ENCODE measurements at places on chromosomes 3 and 15.

DNA sequence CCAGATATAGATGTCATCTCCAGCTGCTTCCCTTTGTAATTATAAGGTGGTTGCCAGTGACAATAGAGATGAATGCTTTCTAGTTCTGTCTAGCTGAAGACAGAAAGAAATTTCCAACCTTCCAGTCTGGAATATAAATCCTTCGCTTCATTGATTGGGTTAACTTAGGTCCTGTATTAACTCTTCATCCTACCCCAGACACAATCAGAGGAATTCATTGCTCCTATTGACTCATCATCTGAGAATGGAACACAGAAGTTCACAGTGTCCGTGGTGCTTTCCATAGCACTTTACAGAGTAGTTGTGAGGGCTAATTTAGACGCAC, 241.4 kb downstream of the NFKBIZ start:
- peak; percentile 41 for DNase-seq

DNA sequence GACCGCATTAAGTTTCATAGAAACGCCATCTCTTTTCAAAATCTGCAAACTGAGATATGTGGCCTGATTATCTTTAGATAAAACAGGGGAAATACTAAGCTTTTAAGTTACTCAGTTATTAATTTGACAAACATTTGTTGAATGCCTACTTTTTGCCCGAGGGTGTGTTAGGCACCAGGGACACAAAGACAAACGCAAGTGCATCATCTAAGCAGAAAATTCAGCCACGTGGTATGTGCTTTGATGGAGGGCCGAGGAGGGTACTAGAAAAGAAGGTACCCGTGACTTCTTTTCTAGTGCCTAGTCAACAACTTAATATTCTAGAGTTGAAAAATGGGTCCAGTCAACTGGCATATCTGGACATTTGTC, 594.3 kb downstream of the MAGI1 start:
- no peak for DNase-seq

DNA sequence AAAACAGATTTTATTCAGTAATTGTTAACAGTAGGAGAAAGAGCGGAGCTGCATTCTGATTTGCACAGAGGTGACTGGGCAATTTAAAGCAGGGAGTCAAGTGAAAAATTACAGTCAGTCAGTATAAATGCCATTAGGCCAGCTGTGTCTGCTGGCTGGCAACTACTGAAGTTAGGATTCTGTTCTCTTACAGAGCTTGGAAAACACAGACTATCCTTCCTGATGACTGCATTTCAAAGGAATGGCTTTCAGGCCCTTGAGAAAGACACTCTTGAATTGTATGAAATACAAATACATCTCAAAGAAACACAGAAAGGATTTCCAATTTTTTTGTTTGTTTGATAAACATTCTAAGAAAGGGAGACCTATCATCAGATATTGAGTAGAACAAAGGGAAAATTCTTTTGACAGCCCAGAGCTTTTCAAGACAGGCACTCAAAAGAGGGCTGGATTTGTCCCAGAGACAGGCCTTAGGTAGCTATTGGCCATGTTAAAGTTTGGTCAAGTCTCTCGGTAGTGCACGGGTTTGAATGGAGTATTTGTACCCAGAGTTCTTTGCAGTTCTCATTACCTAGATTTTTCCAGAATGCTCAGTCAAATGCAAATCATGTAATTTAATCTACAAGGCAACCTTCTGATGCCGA, 551.2 kb upstream of the CCDC54 start:
- no peak for DNase-seq

DNA sequence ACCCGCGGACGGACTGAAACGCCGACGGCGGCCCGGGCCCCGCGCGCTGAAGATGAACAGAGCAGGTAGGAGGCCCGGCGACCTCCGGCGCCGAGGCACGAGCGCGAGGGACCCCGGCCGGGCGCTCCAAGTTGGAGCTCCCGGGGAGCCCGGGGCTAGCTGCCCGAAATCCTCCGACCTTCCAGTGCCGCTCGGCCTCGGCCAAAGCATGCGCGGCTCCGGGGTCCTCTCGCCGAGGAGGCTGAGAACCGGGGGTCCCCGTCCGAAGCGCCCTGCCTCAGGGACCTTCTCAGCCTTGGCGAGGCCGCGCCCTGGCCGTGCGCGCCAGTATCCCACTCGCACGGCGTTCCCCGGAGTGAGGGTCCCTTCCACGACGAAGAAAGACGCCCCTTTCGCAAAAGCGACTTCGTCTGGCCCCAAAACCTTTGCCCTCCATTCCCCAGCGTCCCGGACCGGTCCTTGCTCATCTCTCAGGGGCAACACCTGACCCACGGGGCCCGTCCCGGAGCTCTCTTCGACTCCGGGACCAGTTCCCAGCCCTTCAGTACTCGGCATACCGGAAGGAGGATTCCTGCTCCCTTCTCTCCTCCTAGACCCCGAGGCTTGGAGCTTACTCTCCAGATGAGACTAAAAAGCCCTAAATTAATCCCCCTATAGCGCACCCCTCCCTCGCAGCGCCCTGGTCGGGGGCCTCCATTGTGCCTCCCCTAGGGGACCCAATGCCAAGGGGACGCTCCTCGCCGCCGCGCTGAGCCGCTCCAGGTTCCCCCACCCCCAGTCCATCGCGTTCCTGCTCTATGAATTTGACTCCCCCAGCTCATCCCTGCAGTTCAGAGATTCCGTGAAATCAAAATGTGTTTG, 7.7 kb upstream of the FGD5 start:
- no peak for DNase-seq

DNA sequence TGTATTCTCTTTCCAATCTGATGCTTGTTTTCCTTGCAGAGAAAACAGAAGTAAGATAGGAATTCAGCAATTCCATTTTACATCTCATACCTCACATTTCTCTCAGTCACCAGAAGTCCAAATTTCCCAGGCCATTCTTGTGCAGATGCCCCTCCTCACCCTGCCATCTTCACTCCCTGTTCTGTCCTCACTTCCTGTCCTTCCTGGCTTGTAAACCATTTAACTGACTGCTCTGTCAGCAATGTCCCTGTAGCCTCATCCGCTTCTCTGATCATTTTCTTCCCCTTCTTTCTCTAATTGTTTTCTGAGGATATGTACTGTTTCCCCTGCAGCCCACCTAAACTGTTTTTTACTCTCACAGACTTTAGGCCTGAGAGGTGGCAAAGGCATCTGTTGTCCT, 40.3 kb downstream of the BLM start:
- no peak for DNase-seq

DNA sequence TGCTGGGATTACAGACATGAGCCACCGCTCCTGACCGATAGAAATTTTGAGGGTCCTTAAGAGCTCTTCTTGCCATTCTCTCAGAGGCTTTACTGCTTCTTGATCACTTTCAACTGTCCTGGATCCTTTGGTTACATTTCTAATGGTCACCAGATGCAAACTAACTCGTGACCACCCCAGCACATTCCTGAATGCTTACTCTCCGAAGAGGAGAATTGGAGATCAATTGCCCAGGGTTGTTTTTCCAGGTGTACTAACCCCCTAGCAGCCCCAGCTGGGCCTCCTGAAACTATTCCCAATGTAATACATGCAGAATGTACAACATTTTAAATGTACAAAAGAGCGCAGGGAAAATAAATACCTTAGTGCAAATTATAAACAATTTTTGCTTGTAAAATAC, 65.1 kb upstream of the TBL1XR1 start:
- DNase-seq: no peak

DNA sequence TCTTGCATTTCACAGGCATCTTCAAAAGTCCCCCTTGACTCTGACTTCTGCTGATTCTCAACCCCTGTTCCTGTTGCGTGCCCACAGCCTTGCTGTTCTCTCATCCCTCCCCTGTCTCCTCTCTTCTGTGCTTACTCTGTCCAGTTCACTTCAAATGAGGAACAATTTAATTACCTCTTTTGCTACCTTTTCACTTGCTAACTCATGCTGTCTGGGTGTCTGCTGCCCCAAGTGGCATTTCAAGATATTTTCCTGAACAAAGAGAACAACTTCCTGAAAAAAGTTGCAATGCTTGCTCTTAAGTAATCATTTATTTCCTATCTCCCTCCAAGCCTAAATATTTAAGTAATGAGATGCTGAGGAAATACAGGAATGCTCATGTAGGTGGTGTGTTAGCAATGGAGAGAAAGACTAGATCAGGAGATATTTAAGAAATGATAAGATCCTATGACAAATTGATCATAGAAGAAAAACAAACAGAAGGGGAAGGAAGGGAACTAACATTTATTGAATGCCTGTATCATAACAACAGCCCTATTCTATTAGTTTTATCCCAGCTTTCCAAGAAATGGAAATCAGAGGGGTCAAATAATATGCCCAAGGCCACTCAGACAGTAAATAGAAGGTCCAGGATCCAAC, 42.2 kb downstream of the SV2B start:
- DNase-seq: no peak

- no peak for DNase-seq
Observed at GRCh38 chr3:129315223-129315997, 36.7 kb downstream of the HMCES start.

- no peak for DNase-seq
Observed at GRCh38 chr3:9800529-9800928, 7.6 kb downstream of the ARPC4 start.

DNA sequence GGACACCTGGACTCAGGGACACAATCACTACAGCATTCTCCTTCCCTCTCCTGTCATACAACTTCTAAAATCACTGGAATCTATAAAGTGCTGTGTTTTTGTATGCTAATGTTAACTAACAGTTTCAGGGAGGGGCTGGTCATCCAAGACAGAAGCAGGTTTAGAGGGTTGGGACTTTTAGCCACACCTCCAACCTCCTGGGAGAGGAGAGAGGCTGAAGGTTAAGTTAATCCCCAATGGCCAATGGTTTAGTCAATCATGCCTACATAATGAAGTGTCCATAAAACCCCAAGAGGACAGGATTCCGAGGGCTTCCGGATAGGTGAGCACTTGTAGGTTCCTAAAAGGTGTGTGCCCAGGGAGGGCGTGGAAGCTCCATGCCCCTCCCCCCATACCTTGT, 219.3 kb upstream of the CTNNB1 start:
- DNase-seq: no peak

- no peak for DNase-seq
Observed at GRCh38 chr3:69194431-69195165, 72.2 kb upstream of the LMOD3 start.

DNA sequence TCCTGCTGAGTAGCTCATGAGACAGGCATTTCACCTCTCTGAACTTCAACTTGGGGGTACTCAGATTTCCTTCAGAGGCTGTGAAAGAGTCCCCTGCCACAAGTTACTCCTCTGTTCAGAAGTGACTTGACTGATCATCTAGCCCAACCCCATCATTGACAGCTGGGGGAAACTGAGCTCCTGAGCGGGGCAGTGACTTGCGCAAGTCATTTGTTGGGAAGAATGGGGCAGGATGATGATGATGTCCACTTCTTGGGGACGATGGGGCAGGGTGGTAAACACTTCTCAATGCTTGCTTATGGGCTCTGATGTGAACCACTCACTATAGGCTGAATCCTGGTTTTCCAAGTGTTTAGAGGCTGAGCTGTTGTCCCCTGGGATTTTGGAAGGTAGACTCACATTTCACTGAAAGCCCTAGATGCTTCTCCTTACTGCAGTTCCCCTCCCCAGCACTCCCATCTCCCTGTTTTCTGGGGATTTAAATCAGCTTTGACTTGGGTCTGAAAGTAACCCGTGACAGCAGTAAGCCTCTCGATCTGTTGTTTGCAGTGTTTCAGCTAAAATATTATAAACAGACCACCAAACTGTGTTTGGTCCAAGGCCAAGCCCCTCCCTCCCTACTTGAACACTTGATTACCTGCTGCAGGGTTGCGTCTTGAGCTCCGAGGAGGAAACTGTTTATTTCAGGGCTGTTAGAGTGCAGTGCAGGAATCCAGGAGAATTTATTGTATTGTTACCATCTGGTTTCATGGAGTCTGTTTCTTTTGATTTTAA, 25.1 kb downstream of the SMAD3 start:
- no peak for DNase-seq

- no peak for DNase-seq
Observed at GRCh38 chr15:68843425-68844311, 23.0 kb upstream of the ANP32A start.

All from AG04449 (cell line).